ENCODE measurements at places on chromosomes 1 and 21.

- H3K36me3 ChIP-seq, result peaks cover under 1% of the 10 kb centered on the region
- no peak within 1 kb of the TSS for H3K27ac ChIP-seq
- peak; percentile 89 for DNase-seq
- H3K27me3 ChIP-seq, result peaks cover 51% of the 10 kb centered on the region
- H3K4me1 ChIP-seq, result peaks cover 23% of the 10 kb centered on the region
These were observed at the start of gene LRRC71 for GRCh38 chr1:156920233-156921052. Gene LRRC71, plus strand, starts transcription at chr1:156920632. Its CDS starts 172 bp downstream, at chr1:156920804.

DNA sequence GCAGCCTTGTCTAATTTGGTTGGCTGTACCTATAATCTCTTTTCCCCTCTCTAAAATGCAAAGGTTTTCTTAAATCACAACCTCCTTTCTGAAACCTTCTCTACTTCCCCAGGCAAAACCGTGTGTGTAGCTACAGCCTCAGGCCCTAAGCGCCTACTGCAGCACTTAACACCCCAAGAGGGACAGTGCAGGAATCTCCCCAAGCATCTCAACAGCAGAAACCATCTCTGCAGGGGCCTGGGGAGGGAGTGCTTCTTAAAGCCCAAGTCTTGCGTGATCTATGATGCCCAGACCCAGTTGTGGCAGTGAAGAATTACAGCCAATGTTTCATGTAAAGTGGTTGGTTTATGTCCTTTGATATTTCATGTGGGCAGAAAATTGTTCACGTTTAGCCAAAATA lies 159.3 kb downstream of the DSCAM start:
- no peaks in the 10 kb centered on the region for H3K36me3 ChIP-seq
- H3K4me3 ChIP-seq, result no peak overlapping the region
- no peaks in the 10 kb centered on the region for H3K27me3 ChIP-seq
- H3K27ac ChIP-seq, result no peak overlapping the region

DNA sequence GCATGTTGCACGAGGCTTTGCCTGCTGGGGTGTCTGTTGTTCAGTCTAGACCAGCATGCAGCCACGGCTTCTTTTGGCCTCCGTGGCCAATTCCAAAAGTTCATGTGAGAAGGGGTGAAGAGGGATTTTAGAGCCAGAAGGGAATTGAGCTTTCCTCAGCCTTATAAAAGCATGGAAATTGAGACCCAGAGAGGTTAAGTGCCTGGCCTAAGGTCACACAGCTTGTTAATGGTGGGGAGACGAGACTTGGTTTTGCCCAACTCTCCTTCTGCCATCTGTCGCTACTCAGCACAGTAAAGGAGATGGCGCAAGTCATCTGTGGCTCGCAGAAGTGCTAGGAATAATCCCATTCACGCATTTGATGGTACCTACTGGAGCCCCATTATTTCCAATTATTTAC lies 25.7 kb downstream of the ZBTB18 start:
- H3K4me1 ChIP-seq, result no peaks in the 10 kb centered on the region
- DNase-seq, result no peak
- no peaks in the 10 kb centered on the region for H3K36me3 ChIP-seq
- H3K27me3 ChIP-seq, result no peaks in the 10 kb centered on the region
- H3K4me3 ChIP-seq, result no peak overlapping the region

DNA sequence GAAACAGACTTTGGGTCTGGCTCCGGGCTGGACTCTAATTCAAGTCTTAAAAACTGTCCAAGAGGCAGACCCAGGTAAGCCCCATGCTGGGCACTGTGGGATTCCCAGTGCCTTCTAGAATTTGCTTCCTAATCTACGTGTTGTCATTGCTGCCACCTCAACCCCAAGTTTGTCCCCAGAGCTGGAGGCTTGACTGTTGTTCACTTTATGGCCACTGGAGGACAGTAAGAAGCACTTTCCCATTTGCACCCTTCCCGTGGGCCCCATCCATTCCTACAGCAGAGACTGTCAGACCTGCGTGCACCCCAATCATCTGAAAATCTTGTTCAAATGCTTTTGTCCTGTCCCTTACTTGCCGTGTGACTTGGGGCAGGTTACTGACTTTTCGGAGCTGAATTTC lies 29.4 kb upstream of the VASH2 start:
- H3K36me3 ChIP-seq, result no peaks in the 10 kb centered on the region
- no peaks in the 10 kb centered on the region for H3K27me3 ChIP-seq
- no peak for DNase-seq
- no peak overlapping the region for H3K4me3 ChIP-seq
- H3K27ac ChIP-seq, result no peak overlapping the region

DNA sequence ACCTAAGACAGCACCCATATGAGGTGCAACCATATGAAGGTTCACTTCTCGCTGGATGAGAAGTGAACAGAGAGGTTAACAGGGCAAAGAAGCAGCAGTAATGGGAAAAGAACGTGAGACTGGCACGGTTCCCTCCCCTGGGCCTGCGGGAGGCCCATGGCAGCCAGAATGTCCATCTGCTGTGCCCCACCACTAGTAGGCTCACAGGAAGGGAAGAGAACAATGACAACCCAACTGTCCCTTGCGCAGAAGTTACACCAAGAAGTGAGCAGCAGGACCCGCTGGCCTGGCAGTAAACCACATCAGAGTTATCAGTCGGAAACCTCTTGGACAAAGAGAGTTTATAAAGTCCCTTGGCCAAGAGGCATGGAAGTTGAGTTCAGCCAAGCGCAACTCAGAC lies 11.3 kb downstream of the HIVEP3 start:
- H3K36me3 ChIP-seq, result no peaks in the 10 kb centered on the region
- no peak overlapping the region for H3K4me3 ChIP-seq
- H3K4me1 ChIP-seq, result peaks cover 11% of the 10 kb centered on the region
- no peaks in the 10 kb centered on the region for H3K27me3 ChIP-seq
- DNase-seq, result no peak

- H3K27ac ChIP-seq, result no peak overlapping the region
- DNase-seq, result no peak
- no peaks in the 10 kb centered on the region for H3K36me3 ChIP-seq
- no peaks in the 10 kb centered on the region for H3K27me3 ChIP-seq
- H3K4me1 ChIP-seq, result no peaks in the 10 kb centered on the region
These were observed 173.4 kb downstream of the S1PR1 start for GRCh38 chr1:101410048-101410878.

GRCh38 chr1:177632923-177633615 lies 336.8 kb downstream of the SEC16B start:
- no peaks in the 10 kb centered on the region for H3K4me1 ChIP-seq
- H3K27me3 ChIP-seq, result no peaks in the 10 kb centered on the region
- H3K36me3 ChIP-seq, result no peaks in the 10 kb centered on the region

GRCh38 chr1:37486680-37487618 lies 12.6 kb downstream of the ZC3H12A start:
- no peak overlapping the region for H3K4me3 ChIP-seq
- H3K36me3 ChIP-seq, result peaks cover 53% of the 10 kb centered on the region
- DNase-seq, result peak; percentile 90
- H3K4me1 ChIP-seq, result peaks cover 42% of the 10 kb centered on the region
- peak overlapping the region; percentile 76 for H3K27ac ChIP-seq
- no peaks in the 10 kb centered on the region for H3K27me3 ChIP-seq

Data from upper lobe of right lung (tissue), 1 donor.